ENCODE measurements at places on chromosomes 5 and 9. TPM values are rescaled to one million over a fixed set of nuclear protein-coding genes. Genes with fewer than 3 reads are reported as not detected.

Gene MARVELD2
- total RNA-seq: 31.4 TPM

DNA sequence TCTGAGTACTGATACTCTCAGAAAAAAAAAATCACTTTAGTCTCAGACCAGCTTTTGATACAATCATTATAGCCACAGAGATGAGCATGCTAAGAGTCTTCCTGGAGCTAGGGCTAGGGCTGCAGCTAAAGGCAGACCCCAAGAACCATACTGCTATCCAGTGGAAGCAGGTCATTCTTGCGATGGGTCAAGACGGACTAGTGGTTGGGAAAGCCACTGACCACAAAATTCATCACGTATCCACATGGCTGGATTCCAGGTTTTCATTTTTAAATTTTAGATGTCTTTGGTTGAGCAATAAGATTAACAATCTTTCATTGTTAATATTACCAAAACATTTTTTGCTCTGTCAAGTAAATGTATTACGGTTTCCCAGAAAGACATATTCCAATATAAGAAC, 598.1 kb downstream of the DNAH5 start:
- H3K4me3 ChIP-seq: no peak overlapping the region
- H3K36me3 ChIP-seq: no peaks in the 10 kb centered on the region
- no peaks in the 10 kb centered on the region for H3K27me3 ChIP-seq
- DNase-seq: no peak

Gene IL7R
- 0.25 TPM for total RNA-seq

DNA sequence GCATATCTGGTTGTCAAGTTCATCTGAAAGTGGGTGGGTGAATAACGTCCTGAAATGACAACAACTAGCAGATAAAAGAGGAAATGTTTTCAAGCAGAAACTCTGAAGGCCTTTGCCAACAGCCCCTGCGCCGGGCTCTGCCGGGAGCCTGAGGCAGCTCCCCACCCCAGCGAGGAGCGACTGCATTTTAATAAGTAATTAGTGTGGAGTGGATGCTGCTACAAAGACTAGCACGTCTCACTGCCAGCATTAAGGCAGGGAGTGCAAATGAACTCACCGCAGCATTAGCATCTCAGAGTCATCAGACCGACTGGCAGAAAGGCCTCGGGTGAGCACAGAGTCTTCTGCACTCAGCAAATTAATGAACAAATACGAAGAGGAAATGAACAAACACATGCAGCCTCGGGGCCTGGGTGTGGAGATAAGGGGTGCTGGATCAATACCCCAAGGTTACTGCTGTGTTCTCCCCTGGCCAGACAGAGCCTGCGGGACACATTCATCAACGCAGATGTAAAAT, 63.8 kb downstream of the VAV2 start:
- no peak for DNase-seq
- peaks cover 9% of the 10 kb centered on the region for H3K4me1 ChIP-seq
- H3K27me3 ChIP-seq: no peaks in the 10 kb centered on the region
- no peaks in the 10 kb centered on the region for H3K36me3 ChIP-seq

- H3K4me1 ChIP-seq: no peaks in the 10 kb centered on the region
- no peaks in the 10 kb centered on the region for H3K36me3 ChIP-seq
- no peak for DNase-seq
Observed at GRCh38 chr5:33828626-33829308, 63.0 kb downstream of the ADAMTS12 start.

DNA sequence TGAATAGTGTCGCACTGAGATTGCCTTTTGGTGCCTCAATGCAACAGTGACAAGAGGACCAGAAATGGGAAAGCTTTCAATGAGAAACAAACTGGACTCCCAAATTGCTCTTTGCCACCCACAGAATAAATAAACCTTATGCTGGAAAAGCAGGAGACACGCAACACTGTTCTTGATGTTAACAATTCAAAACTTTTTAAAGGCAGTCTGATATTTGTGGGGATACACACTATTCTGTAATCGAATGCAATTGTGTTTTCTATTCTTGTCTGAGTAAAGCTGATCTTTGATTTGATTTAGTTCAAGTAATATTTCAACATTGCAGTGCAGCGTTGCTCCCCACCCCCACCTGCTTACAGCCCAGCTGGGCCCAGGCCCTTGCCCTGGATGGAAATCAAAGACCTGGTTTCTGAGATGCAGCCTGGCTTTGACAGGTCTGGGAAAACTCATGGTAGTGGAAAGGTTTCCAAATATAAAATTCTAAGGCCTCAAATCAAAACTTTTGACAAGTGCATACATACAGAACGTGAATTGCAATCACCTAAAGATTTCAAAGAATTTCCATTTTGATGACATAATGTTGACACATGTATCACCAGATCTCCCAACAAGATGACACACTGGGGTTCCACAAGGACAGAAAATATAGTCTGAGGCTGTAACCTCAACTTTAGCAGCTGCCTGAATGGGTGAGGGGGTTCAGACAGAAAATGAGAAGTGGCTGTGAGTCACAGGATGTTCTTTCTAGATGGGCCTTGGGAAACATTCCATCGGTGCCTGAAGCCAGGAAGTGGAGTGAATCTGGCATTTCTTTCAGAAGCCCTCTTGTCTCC, 55.1 kb downstream of the ABCA1 start:
- peaks cover 11% of the 10 kb centered on the region for H3K4me1 ChIP-seq
- H3K4me3 ChIP-seq: no peak overlapping the region

Measured in H1 (cell line).